Neural crest cell (in vitro differentiated cells): ENCODE measurements at places on chromosomes 1 and 21. TPM values are rescaled to one million over a fixed set of nuclear protein-coding genes. Genes with fewer than 3 reads are reported as not detected.

Gene CFHR1
- 0.56 TPM in 1 of 2 replicates, not detected in the other for total RNA-seq

Gene FCRLB
- 0.40 and 0.43 TPM in 2 replicates for total RNA-seq

Gene NSUN4
- 32.7 and 33.3 TPM in 2 replicates for total RNA-seq

Gene SLC2A5
- total RNA-seq = not detected in 2 replicates

Gene HHAT
- total RNA-seq = 5.5 and 6.9 TPM in 2 replicates

Gene NUDT4B
- not detected in 2 replicates for total RNA-seq

Gene CRYBG2
- total RNA-seq = 3.8 and 6.3 TPM in 2 replicates

Gene TCHH
- not detected in 2 replicates for total RNA-seq

DNA sequence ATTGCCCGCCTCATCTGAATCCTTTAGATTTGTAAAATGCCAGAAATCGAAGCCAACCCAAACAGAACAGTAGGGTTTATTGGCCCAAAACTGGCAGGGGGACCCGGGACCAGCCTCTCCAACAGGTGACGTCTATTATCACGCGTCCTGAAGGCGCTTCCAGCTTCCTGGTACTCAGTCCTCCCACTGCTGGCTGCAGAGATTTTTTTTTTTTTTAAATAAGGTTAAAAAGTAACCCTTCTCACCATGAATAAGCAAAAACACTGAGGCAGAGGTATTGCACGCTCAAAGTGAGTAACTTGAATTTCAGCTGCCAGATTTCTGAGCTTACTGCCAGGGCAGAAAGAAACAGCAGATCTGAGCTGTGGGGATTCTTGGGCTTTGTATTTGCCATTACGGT lies 54.4 kb upstream of the GCLM start:
- H3K4me3 ChIP-seq = no peak overlapping the region
- peaks cover 4% of the 10 kb centered on the region for H3K27me3 ChIP-seq
- H3K36me3 ChIP-seq = no peaks in the 10 kb centered on the region
- DNase-seq = no peak

GRCh38 chr1:31760471-31761470 lies 3.4 kb downstream of the ADGRB2 start:
- peaks cover 21% of the 10 kb centered on the region for H3K27me3 ChIP-seq
- peaks cover 34% of the 10 kb centered on the region for H3K4me1 ChIP-seq
- peak; percentile 62 for DNase-seq
- peak overlapping the region; percentile 83 for H3K4me3 ChIP-seq
- no peaks in the 10 kb centered on the region for H3K36me3 ChIP-seq

- peaks cover 12% of the 10 kb centered on the region for H3K27me3 ChIP-seq
- peaks cover 20% of the 10 kb centered on the region for H3K4me1 ChIP-seq
- no peak overlapping the region for H3K4me3 ChIP-seq
- no peaks in the 10 kb centered on the region for H3K36me3 ChIP-seq
- no peak overlapping the region for H3K27ac ChIP-seq
Measured at GRCh38 chr1:229034342-229034741, 236.6 kb upstream of the RAB4A start.

DNA sequence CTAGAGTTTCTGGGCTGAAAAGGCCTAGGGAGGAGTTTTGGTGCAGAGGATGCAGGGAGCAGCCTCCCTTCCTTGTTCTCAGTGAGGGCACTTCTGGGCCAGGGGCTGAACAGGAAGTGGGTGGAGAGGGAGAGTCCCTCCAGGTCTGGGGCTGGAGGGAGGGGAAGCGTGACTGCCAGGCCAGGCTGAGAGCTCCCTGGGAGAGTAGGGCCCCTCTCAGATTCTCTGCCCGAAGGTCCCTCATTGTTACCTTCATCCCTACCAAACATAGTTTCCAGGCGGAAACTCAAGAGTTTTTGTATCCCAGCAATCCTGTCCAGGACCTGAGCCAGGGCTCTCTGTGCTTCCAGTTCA lies 36.8 kb downstream of the CITED4 start:
- no peak for DNase-seq
- peak overlapping the region; percentile 81 for H3K27ac ChIP-seq
- H3K4me1 ChIP-seq = peaks cover 41% of the 10 kb centered on the region
- H3K4me3 ChIP-seq = peak overlapping the region; percentile 65

DNA sequence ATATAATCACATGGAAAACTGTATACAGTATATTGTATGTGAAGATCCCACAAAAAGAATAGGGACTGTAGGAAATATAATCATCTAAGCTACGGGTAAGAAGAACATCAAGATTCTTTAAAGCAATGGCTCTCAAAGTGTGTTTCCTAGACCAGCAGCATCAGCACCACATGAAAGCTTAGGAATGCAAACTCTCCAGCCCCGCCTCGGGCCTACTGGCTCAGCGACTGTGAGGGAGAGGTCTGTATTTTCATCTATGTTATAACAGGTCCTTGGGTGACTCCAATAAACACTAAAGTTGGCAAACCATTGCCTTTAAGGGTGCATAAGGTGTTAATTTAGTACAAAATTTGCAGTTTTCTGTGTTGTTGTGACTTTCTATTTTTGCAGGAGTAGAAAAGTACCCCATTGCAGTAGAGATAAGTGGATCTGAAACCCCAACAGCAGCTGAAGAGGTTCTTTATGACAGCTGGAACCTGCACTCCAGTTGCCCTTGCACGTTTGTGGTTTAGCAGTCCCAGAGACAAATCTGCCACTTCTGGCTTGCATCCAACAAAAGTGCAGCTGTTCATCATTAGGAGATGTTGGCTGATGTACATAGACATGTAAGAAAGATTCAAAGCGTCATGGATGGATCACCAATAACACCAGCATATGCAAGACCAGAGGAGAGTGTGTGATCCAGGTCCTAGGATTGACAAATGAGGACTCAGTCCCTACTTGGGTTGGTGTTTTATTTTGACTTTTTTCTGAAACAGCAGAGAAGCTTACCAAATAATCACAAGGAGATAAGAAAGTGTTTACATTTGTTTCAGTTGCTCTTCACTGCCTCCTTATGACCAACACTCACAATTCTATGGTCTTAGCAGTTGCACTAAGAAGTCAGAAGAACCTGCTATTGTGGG lies 15.9 kb upstream of the IFNAR1 start:
- no peak for DNase-seq
- H3K4me3 ChIP-seq = no peak overlapping the region
- no peaks in the 10 kb centered on the region for H3K36me3 ChIP-seq
- peaks cover 2% of the 10 kb centered on the region for H3K27me3 ChIP-seq
- no peak overlapping the region for H3K27ac ChIP-seq
- no peaks in the 10 kb centered on the region for H3K4me1 ChIP-seq

GRCh38 chr1:214031267-214031650 lies 43.5 kb downstream of the PROX1 start:
- DNase-seq = no peak
- H3K4me3 ChIP-seq = no peak overlapping the region
- H3K27me3 ChIP-seq = no peaks in the 10 kb centered on the region

- H3K27ac ChIP-seq = peak overlapping the region; percentile 84
- DNase-seq = no peak
- H3K4me1 ChIP-seq = peaks cover 50% of the 10 kb centered on the region
- H3K4me3 ChIP-seq = peak overlapping the region; percentile 62
- peaks cover 11% of the 10 kb centered on the region for H3K36me3 ChIP-seq
Measured at GRCh38 chr1:155305881-155306391, 2.7 kb upstream of the FDPS start.

- no peak for DNase-seq
- no peak overlapping the region for H3K4me3 ChIP-seq
- no peak overlapping the region for H3K27ac ChIP-seq
- H3K27me3 ChIP-seq = no peaks in the 10 kb centered on the region
- H3K4me1 ChIP-seq = peaks cover 13% of the 10 kb centered on the region
- no peaks in the 10 kb centered on the region for H3K36me3 ChIP-seq
Measured at GRCh38 chr1:229871078-229871676, 195.9 kb upstream of the GALNT2 start.

DNA sequence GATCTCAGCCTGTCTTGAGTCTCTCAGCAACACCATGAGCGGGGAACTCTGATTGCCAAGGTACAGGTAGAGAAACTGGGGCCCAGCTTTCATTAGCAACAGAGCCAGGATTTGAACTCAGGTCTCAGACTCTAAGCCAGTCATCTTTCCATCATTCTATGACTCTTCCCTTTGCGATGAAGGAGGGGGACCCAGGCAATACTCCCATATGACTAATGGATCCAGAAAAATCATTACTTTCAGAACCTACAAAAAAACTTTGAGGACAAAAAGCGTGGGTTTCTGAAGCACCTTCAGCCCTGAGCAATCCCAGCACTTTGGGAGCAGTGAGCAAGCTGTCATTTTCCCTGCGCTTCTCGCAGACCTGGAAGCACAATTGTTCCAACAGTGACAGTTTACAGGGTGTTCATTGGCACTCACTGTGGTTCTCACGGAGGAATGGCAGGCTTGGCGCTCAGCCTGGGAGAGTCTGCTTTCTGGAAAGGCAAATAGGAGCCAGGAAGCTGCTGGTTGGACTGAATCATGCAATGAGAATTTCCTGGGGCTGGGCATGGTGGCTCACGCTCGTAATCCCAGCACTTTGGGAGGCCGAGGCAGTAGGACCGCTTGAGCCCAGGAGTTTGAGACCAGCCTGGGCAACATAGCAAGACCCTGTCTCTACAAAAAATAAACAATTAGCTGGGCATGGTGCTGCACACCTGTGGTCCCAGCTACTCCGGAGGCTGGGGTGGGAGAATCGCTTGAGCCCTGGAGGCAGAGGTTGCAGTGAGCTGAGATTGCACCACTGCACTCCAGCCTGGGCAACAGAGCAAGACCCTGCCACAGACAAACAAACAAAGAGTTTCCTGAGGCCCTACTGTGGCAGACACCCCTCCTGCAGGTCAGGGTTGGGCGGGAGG lies 40.1 kb downstream of the SLC2A7 start:
- H3K27me3 ChIP-seq = no peaks in the 10 kb centered on the region
- peaks cover 5% of the 10 kb centered on the region for H3K4me1 ChIP-seq
- H3K36me3 ChIP-seq = no peaks in the 10 kb centered on the region
- no peak for DNase-seq
- H3K27ac ChIP-seq = no peak overlapping the region
- no peak overlapping the region for H3K4me3 ChIP-seq

DNA sequence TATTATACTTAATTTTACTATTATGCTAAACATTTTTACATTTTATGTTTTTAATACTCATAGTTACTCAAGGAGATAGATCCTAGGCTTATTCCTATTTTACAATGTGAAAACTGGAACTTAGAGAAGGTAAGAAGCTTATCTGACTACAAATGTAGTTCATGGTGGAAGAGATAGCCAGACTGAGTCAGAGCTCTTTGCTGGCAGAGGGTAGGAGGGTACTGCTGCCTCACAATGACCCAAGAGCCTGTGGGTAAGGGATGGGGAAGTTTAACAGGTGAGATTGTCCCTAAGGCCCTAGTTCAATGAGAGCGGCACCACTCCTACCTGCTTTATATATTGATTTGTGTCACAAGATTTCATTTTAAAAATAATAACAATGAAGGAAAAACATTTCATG lies 34.1 kb upstream of the NEK7 start:
- no peaks in the 10 kb centered on the region for H3K36me3 ChIP-seq
- no peak overlapping the region for H3K27ac ChIP-seq
- H3K4me1 ChIP-seq = no peaks in the 10 kb centered on the region
- no peak overlapping the region for H3K4me3 ChIP-seq
- DNase-seq = no peak

- H3K27me3 ChIP-seq = no peaks in the 10 kb centered on the region
- peaks cover 30% of the 10 kb centered on the region for H3K4me1 ChIP-seq
- H3K36me3 ChIP-seq = peaks cover 22% of the 10 kb centered on the region
- H3K27ac ChIP-seq = no peak overlapping the region
Measured at GRCh38 chr1:5898266-5898665, 94.0 kb downstream of the NPHP4 start.

- DNase-seq = no peak
- no peak overlapping the region for H3K27ac ChIP-seq
- H3K4me1 ChIP-seq = no peaks in the 10 kb centered on the region
- peaks cover 9% of the 10 kb centered on the region for H3K27me3 ChIP-seq
- H3K4me3 ChIP-seq = no peak overlapping the region
- H3K36me3 ChIP-seq = no peaks in the 10 kb centered on the region
Measured at GRCh38 chr1:98881901-98882300, 122.8 kb downstream of the PLPPR5 start.

- peaks cover 32% of the 10 kb centered on the region for H3K4me1 ChIP-seq
- H3K4me3 ChIP-seq = peak within 1 kb of the TSS; percentile 67
- peak; percentile 40 for DNase-seq
- H3K27me3 ChIP-seq = peaks cover 58% of the 10 kb centered on the region
Measured at GRCh38 chr1:52632732-52633290, at the start of gene SHISAL2A. Gene SHISAL2A (plus strand): TSS chr1:52633168. CDS start chr1:52633494, 326 bp downstream.

DNA sequence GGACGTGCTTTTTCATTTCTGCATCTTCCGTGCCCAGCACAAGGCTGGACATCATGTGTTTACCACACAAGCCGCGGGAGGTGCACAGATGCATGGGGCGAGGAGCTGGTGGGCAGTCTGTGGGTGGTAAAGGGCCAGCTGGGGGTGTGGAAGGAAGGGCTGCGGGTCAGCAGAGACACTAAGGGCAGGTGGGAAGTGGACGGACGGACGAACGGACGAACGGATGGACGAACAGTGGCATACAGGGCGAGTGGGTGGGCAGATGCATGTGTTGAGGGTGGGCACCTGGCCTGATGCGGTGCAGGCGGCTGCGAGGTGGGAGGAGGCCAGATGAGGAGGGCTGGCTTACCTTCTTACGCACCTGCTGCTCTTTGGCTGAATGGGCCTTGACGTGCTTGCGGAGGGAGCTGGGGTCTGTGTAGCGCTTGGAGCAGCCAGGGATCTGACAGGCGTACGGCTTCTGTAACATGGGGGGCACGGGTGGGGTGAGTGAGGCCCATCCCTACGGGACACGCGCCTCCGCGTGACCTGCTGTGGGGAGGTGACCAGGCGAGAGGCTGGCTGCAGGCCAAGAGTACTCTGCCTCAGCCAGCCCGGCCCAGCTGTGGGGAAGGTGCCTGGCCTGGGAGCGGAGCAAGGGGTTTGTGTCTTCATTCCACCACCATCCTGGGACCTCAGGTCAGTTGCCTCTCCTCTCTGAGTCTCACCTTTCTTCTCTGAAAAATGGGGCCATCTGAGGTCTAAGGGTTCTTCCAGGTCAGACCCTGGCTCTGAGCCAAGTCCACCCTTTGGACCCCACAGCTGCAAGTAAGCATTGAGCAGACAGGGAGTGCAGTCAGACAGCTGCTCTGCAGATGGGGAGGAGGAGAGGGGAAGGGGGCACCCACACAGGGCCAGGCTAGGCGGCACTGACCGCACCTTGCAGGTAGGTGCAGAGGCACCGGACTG lies 65.5 kb downstream of the DMRTB1 start:
- H3K4me3 ChIP-seq = no peak overlapping the region
- DNase-seq = no peak
- H3K4me1 ChIP-seq = peaks cover 14% of the 10 kb centered on the region
- no peaks in the 10 kb centered on the region for H3K36me3 ChIP-seq

DNA sequence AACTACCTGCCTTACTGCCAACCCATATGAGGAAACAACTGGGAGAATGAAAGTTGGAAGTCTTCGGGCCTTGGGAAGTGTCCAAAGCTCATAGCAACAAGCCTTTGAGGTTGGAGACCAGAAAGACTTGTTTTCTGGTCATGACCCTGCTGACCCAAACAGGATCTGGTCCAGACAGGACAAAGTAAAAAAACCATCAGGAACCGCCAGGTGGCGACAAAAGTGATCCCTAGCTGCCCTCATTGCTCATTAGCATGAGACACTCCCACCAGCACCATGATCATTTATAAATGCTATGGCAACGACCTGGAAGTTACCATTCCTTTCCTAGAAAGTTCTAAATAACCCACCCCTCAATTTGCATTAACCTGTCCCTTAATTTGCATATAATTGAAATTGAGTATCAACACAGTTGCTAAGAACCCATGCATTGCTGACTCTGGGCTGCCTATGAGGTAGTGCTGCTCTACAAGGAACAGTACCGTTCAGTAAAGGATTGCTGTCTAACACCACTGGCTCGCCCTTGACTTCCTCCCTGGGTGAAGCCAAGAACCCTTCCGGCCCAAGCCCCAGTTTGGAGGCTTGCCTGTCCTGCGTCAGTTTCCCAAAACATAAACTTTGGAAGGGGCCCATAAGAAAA lies 89.0 kb downstream of the URB2 start:
- H3K27me3 ChIP-seq = no peaks in the 10 kb centered on the region
- H3K4me3 ChIP-seq = no peak overlapping the region
